SK-MEL-5 (cell line): ENCODE measurements at places on chromosomes 12 and 14. TPM values are rescaled to one million over a fixed set of nuclear protein-coding genes. Genes with fewer than 3 reads are reported as not detected.

GRCh38 chr12:131065801-131066200 is 112.1 kb downstream of the ADGRD1 start:
- no peak for DNase-seq

Gene LRP10
- 31.6 and 31.9 TPM in 2 replicates for total RNA-seq

Gene DLGAP5
- 29.2 and 31.1 TPM in 2 replicates for total RNA-seq

- DNase-seq = no peak
Observed at GRCh38 chr12:122137681-122138080, 36.3 kb downstream of the IL31 start.

GRCh38 chr14:24441485-24441884 is 1.1 kb downstream of the SDR39U1 start:
- no peak for DNase-seq

DNA sequence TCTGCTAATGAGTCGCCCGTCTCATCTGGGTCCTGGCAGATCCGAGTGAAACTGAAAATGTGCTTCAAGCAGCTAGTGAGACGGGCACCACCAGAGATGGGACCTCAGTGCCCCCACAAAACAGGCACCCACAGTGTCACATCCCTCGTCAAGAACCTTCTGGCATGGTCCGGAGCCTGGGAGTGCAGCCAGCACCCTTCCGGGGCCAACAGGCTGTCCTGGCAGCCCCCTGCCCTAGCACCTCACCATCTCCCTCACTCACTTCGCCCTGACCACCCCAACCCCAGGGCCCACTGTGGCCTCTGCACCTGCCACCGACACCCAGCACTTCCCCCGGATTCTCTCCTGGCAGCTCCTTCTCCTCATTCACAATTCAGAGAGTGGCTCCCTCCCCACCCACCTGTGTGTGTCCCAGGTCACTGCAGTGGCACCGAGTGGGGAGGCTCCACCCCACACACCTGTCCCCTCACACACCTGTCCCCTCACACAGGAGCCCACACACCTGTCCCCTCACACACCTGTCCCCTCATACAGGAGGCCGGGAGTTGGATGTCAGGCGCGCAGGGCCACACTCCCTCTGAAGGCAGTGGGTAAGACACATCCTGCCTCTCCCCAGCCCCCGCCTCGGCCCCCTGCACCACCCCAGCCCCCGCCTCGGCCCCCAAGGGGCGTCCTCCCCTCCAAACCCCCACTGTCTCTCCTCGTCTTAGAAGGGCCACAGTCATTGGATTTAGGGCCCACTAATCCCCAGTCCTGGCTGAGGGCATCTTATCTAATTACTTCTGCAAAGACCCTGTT is 7.9 kb downstream of the GALNT9 start:
- DNase-seq = no peak

GRCh38 chr12:89155826-89156225 is 196.5 kb downstream of the DUSP6 start:
- no peak for DNase-seq

Gene BATF
- total RNA-seq = 0.74 TPM in 1 of 2 replicates, not detected in the other

- DNase-seq = no peak
Observed at GRCh38 chr12:116325336-116325664, 47.8 kb upstream of the MED13L start.

DNA sequence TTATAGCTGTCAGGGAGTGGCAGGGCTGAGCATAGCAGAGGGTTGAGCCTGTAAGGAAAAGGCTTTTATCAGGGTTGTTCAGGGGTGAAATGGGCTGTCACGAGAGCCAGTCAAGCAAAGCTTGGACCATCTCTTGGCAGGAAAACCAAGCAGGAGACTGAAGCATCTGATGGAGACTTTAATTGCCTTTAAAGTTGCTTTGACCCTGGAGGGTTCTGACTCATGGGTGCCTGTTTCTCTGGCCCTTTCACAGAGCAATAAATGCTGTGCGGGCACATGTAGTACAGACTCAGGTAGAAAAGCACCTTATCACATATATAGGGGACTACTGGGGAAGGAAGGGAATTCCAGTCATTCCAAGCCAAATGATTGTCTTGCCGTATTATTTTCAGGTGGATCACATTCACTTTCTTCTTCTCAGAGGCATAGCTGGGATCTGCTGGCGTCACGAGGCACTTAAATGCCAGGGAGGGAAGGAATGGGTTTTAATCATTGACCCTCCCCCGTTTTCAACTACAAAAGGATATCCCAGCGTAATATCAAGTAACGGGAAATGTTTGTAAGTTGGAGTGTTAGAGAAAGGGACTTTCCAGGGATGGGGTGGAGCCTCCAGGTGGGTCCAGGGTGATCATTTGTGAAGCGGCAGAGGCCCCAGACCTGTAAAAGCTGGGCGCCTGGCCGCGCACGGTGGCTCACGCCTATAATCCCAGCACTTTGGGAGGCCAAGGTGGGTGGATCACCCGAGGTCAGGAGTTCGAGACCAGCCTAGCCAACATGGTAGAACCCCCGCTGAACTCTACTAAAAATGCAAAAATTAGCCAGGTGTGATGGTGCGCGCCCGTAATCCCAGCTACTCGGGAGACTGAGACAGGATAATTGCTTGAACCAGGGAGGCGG is 34.9 kb downstream of the PLEKHD1 start:
- peak; percentile 8 for DNase-seq

GRCh38 chr12:24507827-24508226 is 441.1 kb downstream of the BCAT1 start:
- DNase-seq = no peak

DNA sequence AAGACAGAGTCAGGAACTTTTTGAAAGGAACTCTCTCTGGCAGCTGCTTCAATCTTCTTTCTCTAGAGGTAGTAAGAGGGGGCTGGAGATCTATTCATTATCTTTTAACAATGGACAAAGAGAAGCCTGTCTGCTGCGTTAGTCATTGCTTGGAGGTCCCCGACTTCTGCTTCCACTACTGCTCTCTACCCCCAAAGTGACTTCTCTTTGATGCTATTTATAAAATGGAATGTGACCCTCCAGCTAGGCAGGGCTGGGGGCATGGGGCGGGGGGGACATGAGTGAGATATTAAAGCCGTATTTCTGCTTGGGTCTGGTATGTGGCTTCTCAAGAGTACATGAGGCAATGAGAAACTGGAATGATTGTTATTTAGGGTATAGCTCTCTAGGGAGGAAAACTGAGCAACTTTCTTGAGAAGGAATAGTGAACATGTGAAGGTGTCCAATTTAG is 41.4 kb upstream of the NUDT4 start:
- DNase-seq = peak; percentile 92

Gene ATXN7L3B
- 23.9 and 24.6 TPM in 2 replicates for total RNA-seq

DNA sequence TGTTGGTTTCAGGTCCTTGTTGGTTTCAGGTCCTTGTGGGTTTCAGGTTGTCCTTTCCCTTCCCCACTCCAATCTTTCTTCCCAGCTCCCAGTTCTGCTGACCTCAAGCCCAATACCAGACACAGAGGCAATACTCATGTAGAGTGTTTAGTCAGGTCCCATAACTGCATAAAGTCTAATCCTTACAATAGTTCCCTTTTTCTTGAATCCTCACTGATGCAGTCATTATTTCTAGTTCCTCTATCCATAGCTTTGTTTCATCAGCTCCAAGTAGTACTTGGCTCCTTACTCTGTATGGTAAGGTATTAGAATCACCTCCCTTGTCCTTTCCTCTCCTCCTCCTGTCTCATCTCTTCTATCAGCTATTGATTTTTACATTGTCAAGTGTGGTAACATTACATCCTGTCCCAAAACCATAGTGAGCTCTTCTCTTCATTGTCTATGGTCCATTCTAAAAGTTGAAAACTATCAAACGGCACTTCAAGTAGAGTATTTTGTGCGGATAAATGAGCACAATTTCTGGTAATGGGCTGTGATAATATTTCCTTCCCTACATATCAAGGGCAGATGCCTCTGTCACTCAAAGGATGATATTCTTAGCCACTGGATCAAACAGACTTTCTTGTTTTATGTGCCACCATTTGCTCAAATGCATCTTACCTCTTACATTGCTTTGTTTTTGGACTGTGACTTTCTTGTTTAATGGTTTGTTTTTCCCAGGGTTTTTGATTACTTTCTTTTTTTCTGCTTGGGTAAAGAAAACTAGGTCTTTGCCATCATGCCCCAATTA is 57.2 kb upstream of the JDP2 start:
- DNase-seq = no peak

Gene DGLUCY
- 10.1 and 10.4 TPM in 2 replicates for total RNA-seq

DNA sequence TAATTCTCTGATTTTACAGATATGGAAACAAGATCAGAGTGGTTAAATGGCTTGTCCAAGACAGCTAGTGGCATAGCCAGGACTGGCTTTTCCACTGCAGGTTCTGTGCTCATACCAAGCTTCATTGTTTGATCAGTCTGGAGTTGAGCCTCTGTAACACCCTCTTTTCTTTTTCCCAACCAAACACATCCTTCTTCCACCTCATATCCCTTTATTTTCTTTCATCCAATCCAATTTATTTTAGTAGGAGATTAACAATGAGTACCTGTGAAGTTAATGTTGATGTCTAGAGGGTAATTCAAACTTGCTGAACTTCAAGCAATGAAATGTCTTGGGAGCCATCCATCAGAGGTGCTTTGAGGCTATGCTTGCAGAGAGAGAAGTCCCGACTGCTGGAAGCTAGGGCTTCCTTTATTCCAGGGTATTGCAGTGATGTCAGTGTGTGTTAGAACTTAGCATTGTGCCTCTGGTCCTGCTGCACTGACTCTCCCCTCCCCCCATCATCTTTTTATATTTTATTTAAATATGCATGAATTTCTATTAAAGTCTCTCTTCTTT is 452.1 kb upstream of the PDE3A start:
- DNase-seq = peak; percentile 10

DNA sequence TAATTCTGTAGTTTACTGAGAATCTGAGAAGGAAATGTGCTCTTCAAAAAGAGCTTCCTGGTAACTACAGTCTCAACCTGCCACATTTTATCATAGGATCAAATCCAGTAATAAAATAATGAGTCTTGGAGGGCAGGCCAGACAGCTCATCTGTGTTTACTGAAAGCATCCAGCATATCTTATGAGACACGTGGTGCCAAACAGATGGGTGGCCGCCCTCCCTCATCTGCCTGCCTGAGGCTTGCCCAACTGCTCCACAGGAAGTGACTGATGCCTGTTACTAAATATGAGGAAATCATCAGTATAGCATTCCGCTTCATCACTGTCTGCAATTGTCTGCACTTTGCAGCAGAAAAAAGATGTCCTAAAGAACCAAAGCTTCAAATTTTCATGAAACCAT is 13.5 kb downstream of the DHRS7 start:
- DNase-seq = peak; percentile 82

GRCh38 chr14:52377940-52378339 is 63.8 kb downstream of the PTGER2 start:
- no peak for DNase-seq

GRCh38 chr12:97943359-97943758 is 480.8 kb downstream of the RMST start:
- peak; percentile 45 for DNase-seq

Gene FGF23
- not detected in 2 replicates for total RNA-seq

Gene PDE3A
- 29.0 and 30.5 TPM in 2 replicates for total RNA-seq

GRCh38 chr14:30648471-30648870 is 26.4 kb downstream of the SCFD1 start:
- no peak for DNase-seq

GRCh38 chr12:16610001-16610585 is 4.1 kb upstream of the LMO3 start:
- DNase-seq = no peak

GRCh38 chr12:26052652-26053051 is 72.2 kb downstream of the BHLHE41 start:
- DNase-seq = no peak

Gene SYT1
- total RNA-seq = 0.72 TPM in 1 of 2 replicates, not detected in the other

DNA sequence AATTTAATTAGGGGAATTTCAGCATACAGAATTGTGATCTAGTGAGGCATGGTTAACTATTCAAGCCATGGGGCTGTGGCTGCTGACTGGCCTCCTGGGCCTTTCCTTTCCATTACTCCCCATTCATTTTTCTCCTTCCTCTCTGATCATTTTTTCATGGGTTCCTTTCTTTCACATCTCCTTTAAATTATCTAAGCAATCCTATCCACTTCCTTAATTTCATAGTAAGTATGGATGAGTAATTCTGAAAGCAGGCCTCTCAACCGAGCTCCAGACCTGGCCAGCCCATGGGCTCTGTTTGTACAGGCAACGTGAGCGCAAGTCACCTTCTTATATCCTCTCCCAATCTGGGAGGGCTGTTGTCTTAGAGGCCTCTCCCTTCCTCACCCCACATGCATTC is 13.4 kb downstream of the CKAP4 start:
- no peak for DNase-seq

GRCh38 chr14:81946834-81947798 is 413.5 kb upstream of the SEL1L start:
- peak; percentile 99 for DNase-seq

- DNase-seq = no peak
Observed at GRCh38 chr12:78149459-78149858, 318.8 kb downstream of the NAV3 start.

DNA sequence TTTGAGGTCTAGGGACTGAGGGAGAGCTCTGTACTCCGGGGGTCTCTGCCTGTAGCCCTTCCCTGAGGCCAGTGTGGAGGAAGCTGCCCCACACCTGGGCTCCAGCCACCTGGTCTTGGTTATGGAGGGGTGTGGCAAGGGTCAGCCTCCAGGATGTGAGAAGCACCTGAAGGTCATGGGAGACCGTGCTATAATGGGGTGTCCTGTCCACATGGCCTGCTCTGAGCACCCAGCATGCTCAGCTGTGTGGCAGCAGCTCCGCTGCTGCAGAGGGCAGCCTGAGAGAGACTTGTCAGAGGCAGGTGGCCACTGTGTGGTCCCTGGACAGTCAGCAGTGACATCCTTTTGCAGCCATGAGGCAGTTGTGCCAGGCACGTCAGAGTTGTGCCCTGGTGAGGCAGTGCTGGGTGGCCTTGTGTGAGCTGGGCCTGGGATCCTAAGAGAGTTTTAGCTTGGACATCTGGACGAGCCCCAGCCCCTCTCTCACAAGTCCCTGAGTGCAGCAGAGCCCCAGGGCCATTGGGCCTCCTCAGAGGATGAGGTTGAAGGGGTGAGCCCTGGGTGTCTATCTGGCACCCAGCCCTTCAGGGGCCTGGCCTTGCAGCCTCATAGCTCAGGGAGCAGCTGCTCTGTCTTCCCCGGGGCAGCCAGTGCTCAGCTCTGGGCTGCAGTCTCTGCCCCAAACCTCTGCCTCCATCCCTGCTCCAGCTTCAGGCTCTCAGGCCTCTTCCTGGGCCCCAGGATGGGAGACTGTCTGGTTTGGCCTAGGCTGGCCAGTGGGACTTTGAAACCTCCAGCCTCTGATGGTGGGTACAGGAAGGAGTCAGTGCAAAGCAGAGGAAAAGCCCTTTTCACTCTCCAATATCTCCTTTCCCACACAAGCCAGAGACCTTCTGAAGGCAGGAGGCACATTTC is 7.4 kb upstream of the ATG101 start:
- no peak for DNase-seq

DNA sequence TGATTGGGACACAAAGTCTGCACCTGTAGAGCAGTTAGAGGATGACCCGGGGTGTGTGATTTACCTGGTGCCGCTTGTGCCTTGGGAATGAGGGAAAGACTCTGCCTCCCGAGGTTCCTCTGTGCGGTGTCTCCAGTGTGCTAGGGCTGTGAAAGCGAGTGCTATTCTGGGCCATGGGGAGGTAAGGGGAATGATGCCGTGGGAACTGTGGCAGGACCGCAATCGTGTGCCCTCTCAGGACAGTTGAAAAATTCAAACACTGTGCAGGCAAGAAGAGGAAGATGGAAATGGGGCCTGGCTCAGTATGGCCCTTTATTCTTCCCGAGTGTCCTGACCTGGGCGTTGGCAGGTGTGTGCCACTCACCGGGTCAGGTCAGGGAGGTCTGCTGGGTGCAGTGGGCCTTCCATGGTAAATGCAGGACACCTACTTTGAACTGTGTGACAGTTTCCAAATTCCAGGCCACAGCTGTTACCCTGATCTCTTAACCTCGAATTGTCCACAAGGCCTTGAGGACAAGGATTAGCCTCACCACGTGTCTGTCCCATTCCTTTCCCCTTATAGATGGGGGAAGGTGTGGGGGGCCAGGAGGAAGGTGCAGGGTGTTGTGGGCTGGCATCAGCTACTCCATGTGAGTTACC is 1.4 kb downstream of the SIVA1 start:
- no peak for DNase-seq
